Tibial nerve (tissue), 4 donors: ENCODE measurements at places on chromosomes 12 and 14. TPM values are rescaled to one million over a fixed set of nuclear protein-coding genes. Genes with fewer than 3 reads are reported as not detected.

- no peaks in the 10 kb centered on the region for H3K27me3 ChIP-seq
- no peaks in the 10 kb centered on the region for H3K4me1 ChIP-seq
- DNase-seq, result no peak
- no peaks in the 10 kb centered on the region for H3K36me3 ChIP-seq
Observed at GRCh38 chr12:120959111-120959878, 19.0 kb upstream of the HNF1A start.

DNA sequence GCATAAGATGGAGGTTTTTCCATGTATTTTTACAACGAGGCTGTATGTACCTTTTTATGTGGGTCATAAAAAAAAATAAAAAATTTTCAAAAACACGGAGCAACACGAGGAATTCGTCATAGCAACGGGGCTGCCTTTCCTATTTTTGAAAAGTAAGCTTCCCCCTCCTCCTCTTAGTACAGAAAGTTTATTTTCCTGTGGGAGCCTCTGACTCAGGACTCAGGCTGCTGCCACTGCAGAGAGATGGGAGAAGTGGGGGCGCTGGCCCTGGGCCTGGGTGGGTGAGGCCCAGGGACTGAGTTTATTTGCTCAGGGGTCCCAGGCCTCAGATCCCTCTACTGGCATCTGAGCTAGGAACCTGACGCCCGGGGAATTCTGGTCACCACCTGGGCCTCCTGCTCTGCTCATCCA is 10.2 kb upstream of the CMKLR1 start:
- H3K36me3 ChIP-seq, result no peaks in the 10 kb centered on the region
- DNase-seq, result no peak
- no peaks in the 10 kb centered on the region for H3K4me1 ChIP-seq
- H3K27ac ChIP-seq, result no peak overlapping the region
- H3K27me3 ChIP-seq, result no peaks in the 10 kb centered on the region

DNA sequence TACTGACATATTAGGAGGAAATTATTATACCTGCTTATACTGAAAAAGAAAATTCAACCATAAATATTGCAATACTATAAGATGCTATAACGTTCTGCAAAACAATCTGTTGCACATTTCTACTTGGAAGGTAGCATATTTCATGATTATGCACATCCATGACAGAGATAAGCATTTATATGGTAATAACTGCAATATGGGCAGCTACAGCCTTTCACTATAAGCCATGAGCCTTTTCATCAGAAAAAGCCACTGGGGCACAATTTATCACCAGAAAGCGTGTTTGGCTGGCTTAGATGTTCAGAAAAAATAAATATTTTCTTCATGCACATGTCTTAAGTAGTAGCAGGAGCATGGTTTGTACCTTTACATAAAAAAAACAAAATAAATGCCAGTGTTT is 340.7 kb downstream of the GALC start:
- H3K4me3 ChIP-seq, result no peak overlapping the region
- DNase-seq, result no peak
- no peaks in the 10 kb centered on the region for H3K36me3 ChIP-seq
- H3K27ac ChIP-seq, result no peak overlapping the region
- no peaks in the 10 kb centered on the region for H3K27me3 ChIP-seq

- H3K4me3 ChIP-seq, result no peak overlapping the region
- H3K27me3 ChIP-seq, result no peaks in the 10 kb centered on the region
- H3K36me3 ChIP-seq, result no peaks in the 10 kb centered on the region
- no peak overlapping the region for H3K27ac ChIP-seq
- H3K4me1 ChIP-seq, result no peaks in the 10 kb centered on the region
Observed at GRCh38 chr14:104040539-104040938, 45.0 kb upstream of the ASPG start.

DNA sequence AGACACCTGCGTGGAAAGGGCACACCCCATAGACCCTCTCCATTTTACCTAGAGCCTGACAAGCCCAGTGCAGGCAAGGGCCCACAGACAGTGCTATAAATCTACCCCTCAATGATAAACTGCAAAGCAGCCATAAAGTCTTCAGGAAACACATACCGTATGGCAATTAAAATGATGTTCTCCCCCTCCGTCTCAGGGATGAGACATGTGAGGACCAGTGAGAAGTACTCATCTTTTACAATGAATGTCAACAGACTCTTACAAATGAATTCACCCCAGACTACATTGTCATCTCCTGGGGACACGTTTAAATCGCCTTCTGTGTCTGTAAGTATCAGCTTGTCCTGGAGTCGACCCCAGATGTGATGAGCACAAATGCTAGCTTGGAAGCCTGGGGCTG is 362.7 kb downstream of the ADGRD1 start:
- peaks cover 10% of the 10 kb centered on the region for H3K27me3 ChIP-seq
- H3K4me1 ChIP-seq, result peaks cover 6% of the 10 kb centered on the region
- H3K4me3 ChIP-seq, result no peak overlapping the region
- H3K36me3 ChIP-seq, result no peaks in the 10 kb centered on the region
- no peak overlapping the region for H3K27ac ChIP-seq

DNA sequence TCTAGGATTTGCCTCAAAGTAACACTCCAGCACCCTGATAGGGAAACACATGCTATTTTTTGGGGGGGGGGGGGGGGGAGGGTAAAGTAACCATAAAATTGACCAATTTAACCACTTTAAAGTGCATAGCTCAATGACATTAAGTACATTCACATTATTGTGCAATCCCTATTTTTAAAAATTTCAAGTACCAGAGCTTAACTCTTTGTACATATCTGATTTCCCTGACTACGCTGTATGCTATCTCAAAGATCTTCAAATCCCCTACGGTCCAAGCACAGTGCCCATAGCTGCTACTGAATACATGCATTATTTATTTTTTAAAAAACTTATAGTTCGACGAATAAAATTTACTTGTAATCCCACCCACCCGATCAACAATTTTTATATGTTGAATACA is 63.0 kb downstream of the BCL2L14 start:
- H3K27ac ChIP-seq, result no peak overlapping the region
- no peak overlapping the region for H3K4me3 ChIP-seq
- no peaks in the 10 kb centered on the region for H3K27me3 ChIP-seq
- H3K36me3 ChIP-seq, result no peaks in the 10 kb centered on the region

DNA sequence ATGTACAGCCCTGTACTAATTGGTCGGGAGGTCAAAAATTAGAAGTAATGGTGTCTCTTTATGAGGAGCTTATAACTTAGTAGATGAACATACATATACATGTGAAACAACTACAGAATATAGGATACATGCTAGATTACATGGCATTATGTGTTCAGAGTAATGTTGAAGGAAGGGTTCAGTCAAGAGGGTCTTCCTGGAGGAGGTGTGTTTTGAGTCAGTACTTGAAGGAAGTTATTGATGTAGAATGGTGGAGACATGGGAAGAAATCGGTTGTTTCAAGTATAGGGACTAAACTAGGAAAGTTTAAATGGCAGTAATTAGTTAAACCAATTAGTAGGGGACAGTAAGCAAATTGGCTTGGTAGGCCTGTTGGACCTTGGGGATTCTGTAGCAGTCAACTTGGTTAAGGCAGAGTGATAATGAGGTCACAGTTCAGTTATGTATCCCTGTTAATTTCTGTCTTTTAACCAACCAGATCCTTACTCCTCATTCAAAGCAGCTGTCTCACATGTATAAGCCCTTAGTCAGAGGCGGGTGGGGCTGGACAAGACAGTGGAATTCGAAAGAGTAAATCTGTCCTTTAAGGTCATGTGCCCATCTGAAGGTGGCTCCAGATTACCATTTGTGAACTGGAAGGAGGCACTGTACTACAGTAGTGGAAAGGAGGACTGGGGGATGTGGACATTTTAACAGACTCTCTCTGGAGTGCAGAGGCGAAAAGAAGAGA is 3.5 kb upstream of the ANKRD52 start:
- no peaks in the 10 kb centered on the region for H3K27me3 ChIP-seq
- peaks cover 24% of the 10 kb centered on the region for H3K4me1 ChIP-seq
- DNase-seq, result no peak
- H3K36me3 ChIP-seq, result no peaks in the 10 kb centered on the region

Gene TCL1B
- not detected for total RNA-seq

Gene TAS2R42
- total RNA-seq, result not detected

Gene GALNT8
- total RNA-seq, result 2.5 TPM

Gene ARHGAP5
- total RNA-seq, result 103 TPM
